ENCODE measurements at places on chromosomes 3 and 15.

DNA sequence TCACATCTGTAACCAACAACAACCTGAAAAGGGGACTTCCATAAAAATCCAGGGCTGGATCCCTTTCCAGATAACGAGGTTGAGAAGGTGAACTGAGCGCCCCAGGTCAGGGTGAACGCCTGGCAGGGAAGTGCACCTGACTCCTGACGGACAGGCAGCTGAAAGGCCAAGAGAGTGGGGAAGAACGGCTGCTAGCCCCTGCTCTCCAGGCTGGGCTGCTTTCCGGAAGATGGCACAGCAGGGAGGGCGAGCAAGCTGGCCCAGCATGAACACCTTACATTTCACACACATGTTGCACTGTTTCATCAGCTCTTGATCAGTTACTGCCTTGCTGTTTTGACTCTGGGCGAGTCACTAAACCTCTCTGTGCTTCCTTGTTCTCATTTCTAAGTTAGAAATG is 127.2 kb upstream of the IQSEC1 start:
- DNase-seq, result no peak

DNA sequence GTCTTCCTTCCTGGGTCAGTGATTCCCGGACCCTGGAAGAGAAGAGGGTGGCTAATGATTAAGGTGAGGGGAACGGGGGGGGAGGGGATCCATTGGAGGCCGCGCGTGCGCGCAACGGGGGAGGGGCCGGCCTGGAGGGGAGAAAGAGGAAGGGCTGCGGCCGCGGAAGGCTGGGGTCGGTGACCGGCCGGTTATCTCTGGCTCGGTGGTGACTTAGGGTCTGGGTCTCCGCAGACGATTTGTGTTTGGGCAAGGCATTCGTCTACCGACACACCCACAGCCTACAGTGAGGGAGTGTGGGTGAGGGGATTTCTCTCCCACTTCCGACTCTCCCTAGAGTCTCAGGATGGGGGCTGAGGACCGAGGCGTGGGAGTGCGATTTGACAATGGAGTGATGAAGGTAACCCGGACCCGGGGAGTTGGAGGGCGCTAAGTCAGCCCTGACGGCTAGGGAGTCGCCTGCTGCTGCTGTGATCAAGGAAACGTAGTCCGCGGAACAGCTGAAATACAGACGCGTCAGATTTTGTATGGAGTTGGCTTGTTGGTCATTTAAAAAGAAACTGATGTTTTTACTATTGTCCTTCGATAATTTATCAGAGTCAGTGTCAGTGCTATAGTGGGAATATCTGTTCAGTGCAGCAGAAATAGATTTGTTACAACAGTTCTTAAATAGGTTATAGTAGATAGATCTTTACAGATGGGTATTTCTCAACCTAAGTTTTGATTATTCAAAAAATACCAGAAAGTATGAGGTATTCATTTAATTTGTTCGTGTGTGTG is 733 bp downstream of the RNF111 start:
- DNase-seq, result no peak

DNA sequence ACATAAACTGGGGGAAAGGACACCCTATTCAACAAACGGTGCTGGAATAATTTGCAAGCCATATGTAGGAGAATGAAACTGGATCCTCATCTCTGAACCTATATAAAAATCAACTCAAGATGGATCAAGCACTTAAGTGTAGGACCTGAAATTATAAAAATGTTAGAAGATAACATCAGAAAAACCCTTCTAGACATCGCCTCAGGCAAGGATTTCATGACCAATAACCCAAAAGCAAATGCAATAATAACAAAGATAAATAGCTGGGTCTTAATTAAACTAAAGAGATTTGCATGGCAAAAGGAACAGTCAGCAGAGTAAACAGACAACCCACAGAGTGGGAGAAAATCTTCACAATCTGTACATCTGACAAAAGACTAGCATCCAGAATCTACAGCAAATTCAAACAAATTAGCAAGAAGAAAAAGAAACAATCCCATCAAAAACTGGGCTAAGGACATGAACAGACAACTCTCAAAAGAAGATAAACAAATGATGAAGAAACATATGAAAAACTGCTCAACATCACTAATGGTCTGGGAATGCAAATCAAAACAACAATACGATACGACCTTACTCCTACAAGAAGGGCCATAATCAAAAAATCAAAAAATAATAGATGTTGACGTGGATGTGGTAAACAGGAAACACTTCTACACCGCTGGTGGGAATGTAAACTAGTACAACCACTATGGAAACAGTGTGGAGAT is 408.7 kb downstream of the CNTN6 start:
- DNase-seq, result no peak

GRCh38 chr3:46222435-46223161 is 14.5 kb upstream of the CCR1 start:
- no peak for DNase-seq

DNA sequence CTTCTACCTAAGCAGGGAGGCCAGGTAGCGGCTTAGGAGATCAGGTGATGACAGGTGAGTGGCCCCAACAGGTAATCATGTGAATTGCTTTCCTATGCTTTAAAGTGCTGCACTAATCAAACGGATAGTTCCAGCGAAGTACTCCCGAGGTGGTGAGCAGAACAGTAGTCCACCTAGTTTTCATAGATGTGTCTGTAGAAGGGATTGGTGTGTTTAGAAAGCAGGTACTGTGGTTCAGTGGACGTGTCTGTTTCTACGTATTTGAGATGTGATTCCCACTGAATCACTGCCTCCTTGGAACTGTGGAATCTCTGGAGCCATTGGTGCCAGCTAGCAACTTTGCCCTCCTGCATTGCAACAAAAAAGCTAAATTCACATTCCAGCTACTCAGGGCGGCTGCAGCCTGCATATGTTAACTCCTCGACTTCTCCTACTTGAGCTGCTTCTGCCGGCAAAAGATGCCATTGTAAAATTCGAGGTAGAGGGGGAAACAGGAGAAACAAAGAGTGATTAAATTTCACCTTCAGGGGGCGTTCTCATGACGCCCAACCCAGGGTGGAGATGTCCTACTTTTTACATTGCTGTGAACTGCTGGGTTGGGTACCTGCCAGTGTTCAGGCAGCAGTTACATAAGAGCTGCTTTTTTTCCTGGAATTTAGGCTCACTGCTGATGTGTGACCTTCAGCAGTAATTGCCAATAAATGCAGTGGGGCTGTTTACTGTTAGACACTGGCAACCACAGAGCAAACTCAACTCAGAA is 227.3 kb downstream of the ITPR1 start:
- DNase-seq, result no peak

DNA sequence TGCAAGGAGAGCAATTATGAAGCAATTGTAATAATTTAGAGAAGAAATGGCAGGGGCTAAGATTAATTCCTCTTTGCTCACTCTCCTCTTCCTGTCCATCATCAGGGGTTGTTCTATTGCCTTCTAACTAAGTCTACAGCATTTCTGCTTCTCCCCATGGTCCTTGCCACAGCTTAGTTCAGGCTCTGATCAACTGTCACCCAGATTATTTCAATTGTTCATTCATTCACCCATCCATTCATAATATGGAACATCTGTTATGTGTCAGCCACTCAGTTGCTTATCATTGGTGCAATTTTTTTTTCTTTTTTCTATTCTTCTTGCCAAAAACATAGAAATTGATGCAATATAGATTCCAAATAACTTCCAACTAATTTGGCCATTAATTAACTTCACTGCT is 93.2 kb downstream of the CD47 start:
- no peak for DNase-seq

- no peak for DNase-seq
Measured at GRCh38 chr15:33161209-33161608, 33.3 kb downstream of the FMN1 start.

- no peak for DNase-seq
Measured at GRCh38 chr3:195774917-195775316, 36.8 kb downstream of the MUC4 start.

GRCh38 chr3:54671511-54671910 is 256.3 kb downstream of the LRTM1 start:
- no peak for DNase-seq

GRCh38 chr3:37921025-37921424 is 59.3 kb downstream of the CTDSPL start:
- no peak for DNase-seq

DNA sequence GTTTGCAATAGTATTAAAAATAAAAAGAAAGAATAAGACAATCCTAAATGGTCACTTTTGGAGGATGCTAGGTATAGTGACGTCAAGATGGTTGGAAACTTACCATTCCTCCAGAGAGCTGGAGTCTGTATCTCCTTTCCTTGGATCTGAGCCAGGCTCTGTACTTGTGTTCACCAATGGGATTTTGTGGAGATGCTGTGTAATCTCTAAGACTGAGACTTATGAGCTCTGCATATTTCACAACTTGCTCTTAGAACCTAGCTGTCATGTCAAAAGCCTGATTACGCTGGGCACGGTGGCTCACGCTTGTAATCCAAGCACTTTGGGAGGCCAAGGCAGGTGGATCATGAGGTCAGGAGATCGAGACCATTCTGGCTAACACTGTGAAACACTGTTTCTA is 126.8 kb upstream of the CLSTN2 start:
- no peak for DNase-seq

DNA sequence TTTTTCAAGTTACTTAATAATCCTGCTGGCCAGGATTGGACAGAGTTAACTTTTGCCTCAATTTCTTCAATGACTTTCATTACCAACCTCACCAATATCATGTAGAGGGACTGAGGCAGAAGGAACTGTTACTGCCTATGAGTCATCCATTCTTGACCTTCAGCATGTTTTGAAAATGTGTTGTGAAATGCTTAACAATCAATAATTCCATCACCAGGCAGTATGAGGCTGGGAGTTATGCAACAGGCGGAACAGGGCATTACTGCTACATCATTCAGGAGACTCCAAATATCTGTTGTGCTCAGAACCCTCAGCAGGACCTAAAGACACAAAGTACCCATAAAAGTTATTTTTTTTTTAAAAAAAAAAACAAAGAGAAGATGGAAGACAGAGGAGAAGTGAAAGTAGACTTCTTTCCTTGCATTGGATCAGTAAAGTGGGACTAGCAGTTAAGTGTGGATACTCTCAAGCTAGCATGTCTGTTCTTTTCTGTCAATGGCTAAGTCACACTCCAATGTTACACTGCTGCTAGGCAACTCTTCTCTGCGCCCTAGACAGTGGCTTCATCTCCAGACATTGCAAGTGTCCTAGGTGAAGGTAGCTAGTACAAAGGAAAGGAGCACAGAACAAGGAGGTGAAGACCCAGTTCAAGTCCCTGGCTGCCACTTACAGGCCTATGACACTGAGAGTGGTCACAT is 184.9 kb upstream of the LPP start:
- DNase-seq, result peak; percentile 38

DNA sequence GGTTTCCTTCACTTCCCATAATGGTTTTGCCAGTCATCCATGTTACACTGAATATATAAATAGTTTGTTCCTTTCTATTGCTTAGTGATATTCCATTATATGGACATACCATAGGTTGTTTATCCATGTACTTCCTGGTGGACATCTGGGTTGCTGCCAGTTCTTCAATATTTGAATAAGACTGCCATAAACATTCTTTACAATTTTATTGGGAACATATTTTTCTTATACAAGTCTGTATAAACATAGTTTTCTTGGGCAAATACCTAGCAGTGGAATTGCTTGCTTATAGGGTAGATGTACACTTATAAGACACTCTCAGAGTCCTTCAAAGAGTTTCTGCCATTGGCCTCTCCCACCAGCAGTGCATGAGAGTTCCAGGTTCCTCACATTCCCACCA is 231.4 kb downstream of the OPA1 start:
- no peak for DNase-seq

GRCh38 chr3:193134856-193135255 is 106.2 kb upstream of the PLAAT1 start:
- peak; percentile 49 for DNase-seq

- no peak for DNase-seq
Measured at GRCh38 chr3:37225481-37225880, 51.1 kb upstream of the LRRFIP2 start.

- DNase-seq, result no peak
Measured at GRCh38 chr3:122952520-122952919, 75.0 kb downstream of the SEMA5B start.

- DNase-seq, result no peak
Measured at GRCh38 chr15:22974745-22975144, 5.4 kb downstream of the CYFIP1 start.

- no peak for DNase-seq
Measured at GRCh38 chr15:73318463-73319351, 50.1 kb downstream of the HCN4 start.

- no peak for DNase-seq
Measured at GRCh38 chr3:51703761-51704510, 2.9 kb upstream of the GRM2 start.

DNA sequence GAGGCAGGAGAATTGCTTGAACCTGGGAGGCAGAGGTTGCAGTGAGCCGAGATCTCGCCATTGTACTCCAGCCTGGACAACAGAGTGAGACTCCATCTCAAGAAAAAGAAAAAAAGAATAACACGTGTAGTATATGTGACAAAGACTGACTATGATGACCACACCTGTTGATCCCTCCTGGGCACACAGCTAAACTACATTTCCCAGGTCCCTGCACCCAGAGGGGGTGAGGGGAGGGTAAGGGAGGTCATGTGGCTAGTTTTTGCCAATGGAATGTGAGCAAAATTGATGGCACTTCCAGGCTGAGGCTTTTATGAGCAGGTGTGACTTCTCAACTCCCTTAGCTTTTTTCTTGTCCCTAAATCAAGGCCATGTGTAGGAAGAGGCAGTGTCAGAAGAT is 58.2 kb downstream of the KLHL6 start:
- no peak for DNase-seq

- DNase-seq, result no peak
Measured at GRCh38 chr15:81265944-81266775, 57.8 kb downstream of the STARD5 start.

DNA sequence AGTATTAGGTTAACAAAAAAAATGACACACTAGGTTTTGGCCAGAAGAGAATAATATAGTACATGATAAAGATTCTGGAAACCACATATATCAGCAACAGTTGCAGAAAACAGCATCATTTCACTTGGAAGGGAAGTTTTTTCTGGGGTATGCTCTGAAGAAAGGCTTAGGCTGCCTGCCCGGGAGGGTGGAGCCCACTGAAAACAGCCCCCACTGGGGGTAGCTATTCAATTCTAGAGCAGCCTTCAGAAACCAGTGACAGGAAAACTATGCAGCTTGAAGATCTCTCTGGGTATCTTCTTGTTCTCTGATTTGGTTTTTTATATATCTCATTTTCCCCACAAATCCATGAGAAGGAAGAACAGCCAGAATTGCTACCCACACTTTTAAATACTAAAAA is 43.2 kb downstream of the ZMAT3 start:
- no peak for DNase-seq
